Lung microvascular endothelial cell (primary cell): ENCODE measurements at places on chromosomes 1 and 21. TPM values are rescaled to one million over a fixed set of nuclear protein-coding genes. Genes with fewer than 3 reads are reported as not detected.

CFHR5 gene
- total RNA-seq, result not detected in 2 replicates

SELENBP1 gene
- total RNA-seq, result 0.40 and 3.1 TPM in 2 replicates

CHIA gene
- not detected in 2 replicates for total RNA-seq

OLFM3 gene
- total RNA-seq, result not detected in 2 replicates

GPR137B gene
- 4.4 and 12.1 TPM in 2 replicates for total RNA-seq

RIMKLA gene
- total RNA-seq, result under 0.01 TPM in 2 replicates

RAP1GAP gene
- under 0.01 TPM in 2 replicates for total RNA-seq

MED8 gene
- total RNA-seq, result 29.4 and 34.9 TPM in 2 replicates

VSIG8 gene
- not detected in 2 replicates for total RNA-seq

TSACC gene
- total RNA-seq, result 0.22 TPM in 1 of 2 replicates, not detected in the other
